ENCODE measurements at places on chromosomes 11 and 22. TPM values are rescaled to one million over a fixed set of nuclear protein-coding genes. Genes with fewer than 3 reads are reported as not detected.
A peak's percentile ranks its signal among the peaks of the same experiment; 100 is the strongest.

BTG4 gene
- 0.31 TPM for total RNA-seq

DNA sequence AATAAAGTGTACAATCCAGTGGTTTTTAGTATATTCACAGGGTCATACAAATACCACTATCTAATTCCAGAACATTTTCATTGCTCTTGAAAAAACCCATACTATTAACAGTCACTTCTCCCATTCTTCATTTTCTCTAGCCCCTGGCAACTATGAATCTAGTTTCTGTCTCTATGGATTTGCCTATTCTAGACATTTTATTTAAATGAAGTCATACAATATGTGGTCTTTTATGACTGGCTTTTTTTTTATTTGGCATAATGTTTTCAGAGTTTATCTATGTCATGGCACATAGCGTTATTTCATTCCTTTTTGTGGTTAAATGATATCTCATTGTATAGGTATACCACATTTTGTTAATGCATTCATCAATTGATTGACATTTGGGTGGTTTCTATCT lies 59.4 kb downstream of the KDM2A start:
- H3K27ac ChIP-seq = no peak overlapping the region
- H3K36me3 ChIP-seq = peaks cover 12% of the 10 kb centered on the region
- DNase-seq = no peak
- no peak overlapping the region for H3K4me3 ChIP-seq
- peaks cover 8% of the 10 kb centered on the region for H3K4me1 ChIP-seq
- no peaks in the 10 kb centered on the region for H3K27me3 ChIP-seq

DNA sequence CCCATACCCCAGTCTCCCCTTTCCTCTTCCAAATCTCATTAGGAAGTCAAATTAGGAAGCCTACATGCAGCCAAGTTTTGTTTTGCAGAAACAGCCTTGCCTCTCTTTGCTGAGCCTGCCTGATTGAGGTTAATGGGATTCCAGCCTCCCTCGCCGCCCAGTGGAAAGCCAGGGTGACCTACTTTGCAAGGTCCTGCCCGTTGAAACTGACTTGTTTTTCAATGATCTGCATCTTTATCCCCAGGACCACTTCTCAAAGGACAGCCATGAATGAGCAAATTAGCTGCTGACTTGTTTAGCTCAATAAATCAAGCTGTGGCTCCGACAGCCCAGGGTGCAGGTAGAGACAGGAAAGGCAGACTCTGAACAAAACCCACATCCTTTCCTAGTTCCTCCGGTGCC lies 110.4 kb downstream of the RRAS2 start:
- no peak for DNase-seq
- peak overlapping the region; percentile 57 for H3K4me3 ChIP-seq
- no peaks in the 10 kb centered on the region for H3K36me3 ChIP-seq
- H3K27ac ChIP-seq = no peak overlapping the region

DNA sequence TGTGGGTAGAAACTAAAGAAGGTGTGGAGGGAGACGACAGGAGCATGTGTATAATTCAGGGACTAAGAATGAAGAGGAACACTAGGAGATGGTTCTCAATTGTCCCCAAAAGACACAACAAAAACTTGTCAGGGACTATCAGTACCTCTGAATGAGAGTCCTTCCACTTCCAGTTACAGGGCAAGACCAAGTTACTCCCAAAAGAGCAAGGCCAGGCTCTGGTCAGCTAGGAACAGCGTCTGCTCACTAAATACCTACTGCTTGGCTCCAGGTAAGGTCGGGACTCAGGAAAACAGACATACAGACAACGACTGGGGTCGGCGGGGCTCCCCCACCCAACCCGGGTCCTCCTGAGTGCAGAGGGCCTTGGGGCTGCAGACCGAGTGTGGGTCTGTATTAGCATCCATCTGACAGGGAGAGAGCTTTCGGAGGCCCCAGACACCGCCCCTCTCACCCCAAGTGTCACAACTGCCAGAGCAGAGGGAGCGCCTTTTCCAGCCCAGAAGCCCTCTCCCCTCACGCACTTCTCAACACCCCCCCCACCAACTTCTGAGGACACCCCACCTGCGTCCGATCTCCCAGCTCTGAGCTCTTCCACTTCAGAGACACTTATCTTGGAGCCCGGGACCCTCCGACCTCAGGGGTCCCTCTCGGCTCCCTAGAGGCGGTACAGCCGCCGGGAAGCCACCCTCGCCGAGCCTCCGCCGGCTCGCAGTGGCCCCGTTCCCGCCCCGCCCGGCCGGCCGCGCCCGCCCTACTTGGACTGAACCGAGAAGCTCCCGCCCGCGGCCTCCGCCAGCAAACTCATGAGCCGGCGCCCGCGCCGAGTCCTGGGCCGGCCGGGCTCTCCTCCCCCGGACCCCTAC lies 522 bp downstream of the RHOG start:
- DNase-seq = peak; percentile 63
- H3K36me3 ChIP-seq = peaks cover 29% of the 10 kb centered on the region
- peak overlapping the region; percentile 96 for H3K27ac ChIP-seq
- peak overlapping the region; percentile 98 for H3K4me3 ChIP-seq

Measured in activated naive CD8-positive, alpha-beta T cell treated with anti-CD3 and anti-CD28 coated beads, Interleukin-2, amount 10 ng/mL, durations not matched to agents 7 days and 5 days (primary cell).